ENCODE measurements at places on chromosomes 5 and 9. TPM values are rescaled to one million over a fixed set of nuclear protein-coding genes. Genes with fewer than 3 reads are reported as not detected.

The MEF2C gene
- total RNA-seq: 254 TPM

The IL13 gene
- total RNA-seq: not detected

The SUSD3 gene
- total RNA-seq: not detected

The RANBP3L gene
- total RNA-seq: 9.4 TPM

The ADAMTS19 gene
- total RNA-seq: not detected

The OR1J2 gene
- total RNA-seq: not detected

The C5orf22 gene
- 25.9 TPM for total RNA-seq

The SLC36A2 gene
- not detected for total RNA-seq

The GRIA1 gene
- 4.7 TPM for total RNA-seq

The TGFBR1 gene
- total RNA-seq: 60.4 TPM

The GKAP1 gene
- 4.3 TPM for total RNA-seq

The CENPK gene
- total RNA-seq: 1.5 TPM

The FAM78A gene
- total RNA-seq: 7.0 TPM

The CTSL gene
- 142 TPM for total RNA-seq

The BASP1 gene
- total RNA-seq: 69.7 TPM

The ABLIM3 gene
- 126 TPM for total RNA-seq

The SIT1 gene
- not detected for total RNA-seq

The CSF1R gene
- total RNA-seq: not detected

Data from myocyte (in vitro differentiated cells).